ENCODE measurements at places on chromosomes 5 and 9.

GRCh38 chr5:137141779-137142178, 357.3 kb downstream of the SPOCK1 start:
- no peak for DNase-seq

DNA sequence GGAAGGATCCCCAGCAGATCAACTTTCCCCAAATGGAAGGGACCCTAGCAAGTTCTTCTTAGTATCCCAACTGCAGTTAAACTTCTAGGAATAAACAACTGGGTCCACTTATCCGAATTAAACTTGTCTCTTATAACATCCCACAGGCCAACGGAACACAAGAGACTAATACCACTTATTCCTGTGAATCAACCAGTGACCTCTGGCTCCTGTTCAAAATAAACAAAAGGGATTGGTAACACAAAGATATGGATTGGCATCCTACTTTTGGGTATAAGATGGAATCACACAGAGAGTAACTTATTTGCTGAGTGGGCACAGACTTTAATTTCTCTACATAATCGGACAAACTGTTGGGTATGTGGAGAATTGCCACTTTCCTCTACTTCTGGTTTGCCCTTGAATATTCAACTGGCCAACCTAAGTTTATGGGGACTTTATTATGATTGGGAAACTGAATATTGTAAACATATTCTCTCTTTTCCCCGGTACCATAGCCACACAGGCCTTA, 12.4 kb upstream of the PAIP1 start:
- no peak for DNase-seq

GRCh38 chr5:10023494-10023893, 226.2 kb downstream of the ATPSCKMT start:
- DNase-seq, result no peak

DNA sequence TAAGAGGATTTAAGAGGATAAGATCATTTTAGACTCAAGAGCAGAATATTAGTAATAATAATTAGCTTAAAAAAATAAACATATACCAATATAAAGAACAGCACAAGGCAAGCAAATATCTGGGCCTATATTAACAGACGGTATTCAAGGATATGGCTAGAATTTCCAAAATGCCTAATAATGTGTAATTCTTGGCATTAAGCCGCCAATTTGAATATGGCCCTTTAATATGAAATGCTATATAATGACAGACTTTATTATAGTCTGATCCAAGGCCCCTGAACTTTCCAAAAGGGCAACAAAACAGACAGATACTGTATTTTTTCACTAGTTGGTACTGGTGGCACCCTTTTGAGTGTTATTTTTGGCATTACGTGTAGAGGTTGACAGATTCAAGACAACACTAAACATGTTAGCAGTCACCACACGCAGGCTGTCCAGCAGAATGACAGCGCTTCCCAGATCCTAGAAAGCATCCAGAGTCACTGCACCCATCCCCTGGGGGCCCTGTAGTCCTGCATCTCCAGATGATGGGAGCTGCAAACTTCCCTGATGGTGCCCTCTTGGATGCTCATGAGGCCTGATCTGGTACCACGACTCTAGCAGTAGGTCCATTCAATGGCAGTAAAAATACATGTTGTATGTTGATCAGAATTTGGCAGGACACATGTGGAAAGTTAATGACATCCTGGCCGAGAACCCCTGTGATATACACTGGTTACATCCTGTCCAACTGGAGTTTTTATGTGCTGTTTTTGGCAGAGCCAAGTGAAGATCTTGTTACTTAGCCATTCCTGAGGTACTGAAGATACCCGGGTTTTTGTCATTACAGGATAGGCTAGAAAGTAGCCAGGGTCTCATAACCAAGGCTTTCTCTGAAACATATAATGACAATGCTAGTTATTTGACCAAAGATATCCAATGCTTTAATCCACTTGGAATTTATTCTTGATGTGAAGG, 1.7 kb upstream of the ABL1 start:
- DNase-seq, result no peak

DNA sequence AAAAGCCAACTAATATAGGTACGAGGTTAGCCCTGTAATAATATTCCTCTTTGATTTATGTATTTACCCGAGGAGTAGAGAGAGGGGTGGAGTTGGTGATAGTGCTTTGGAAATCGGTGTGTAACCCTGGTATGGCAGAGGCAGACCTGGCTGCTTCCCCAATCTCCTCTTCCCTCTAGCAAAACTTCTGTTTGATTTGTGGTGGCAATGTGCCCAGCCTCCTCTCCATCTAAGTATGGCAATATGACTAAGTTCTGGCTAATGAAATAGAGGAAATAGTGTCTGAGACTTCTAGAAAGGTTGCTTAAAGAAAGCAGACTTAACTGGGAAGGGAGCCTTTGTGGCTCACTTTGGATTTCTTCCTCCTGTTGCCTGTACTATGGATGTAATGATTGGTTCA, 491.1 kb downstream of the ENC1 start:
- DNase-seq, result no peak

- no peak for DNase-seq
These were observed 161.8 kb upstream of the SPRY4 start for GRCh38 chr5:142486581-142486980.

- DNase-seq, result no peak
These were observed 192.0 kb downstream of the ADAMTSL1 start for GRCh38 chr9:18665947-18666346.

Measured in suprapubic skin (tissue), 4 donors.